Kasumi-1 (cell line): ENCODE measurements at places on chromosomes 2 and 18.

DNA sequence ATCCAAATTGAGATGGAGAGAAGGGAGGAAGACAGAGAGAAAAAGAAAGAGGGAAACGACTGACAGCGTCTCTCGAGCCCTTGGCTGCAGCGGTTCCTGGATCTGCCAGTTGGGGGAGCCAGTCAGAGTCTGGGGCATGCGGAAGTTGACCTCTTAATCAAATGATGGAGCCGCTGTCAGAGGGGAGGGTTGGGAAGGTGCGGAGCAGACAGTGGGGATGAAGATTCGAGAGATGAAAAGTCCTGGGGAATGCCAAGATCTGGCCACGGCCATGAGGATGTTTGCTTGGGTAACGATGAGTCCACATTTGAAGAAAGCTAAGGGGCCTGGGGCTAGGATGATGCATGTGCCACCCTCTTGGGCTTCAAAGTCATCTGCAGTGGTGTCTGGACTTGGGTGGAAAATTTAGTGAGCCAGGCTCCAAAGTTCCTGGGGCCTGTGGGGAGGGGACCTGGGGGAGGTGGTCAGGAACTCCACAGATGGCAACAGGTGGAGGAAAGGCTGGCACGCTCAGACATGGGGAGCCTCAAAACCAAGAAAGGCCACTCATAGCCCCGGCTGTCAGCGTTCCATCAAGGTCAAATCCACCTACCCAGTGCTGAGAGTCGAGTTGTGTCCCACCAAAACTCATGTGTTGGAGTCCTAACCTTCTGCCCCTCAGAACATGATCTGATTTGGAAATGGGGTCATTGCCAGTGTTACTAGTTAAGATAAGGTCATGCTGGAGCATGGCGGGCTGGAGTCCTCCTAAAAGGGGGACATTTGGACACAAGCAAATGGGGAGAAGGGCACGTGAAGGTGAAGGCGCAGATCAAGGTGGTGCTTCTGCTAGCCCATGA lies 200.1 kb downstream of the NDUFA10 start:
- DNase-seq, result no peak

GRCh38 chr2:147818741-147819140 lies 26.1 kb upstream of the ACVR2A start:
- no peak for DNase-seq

DNA sequence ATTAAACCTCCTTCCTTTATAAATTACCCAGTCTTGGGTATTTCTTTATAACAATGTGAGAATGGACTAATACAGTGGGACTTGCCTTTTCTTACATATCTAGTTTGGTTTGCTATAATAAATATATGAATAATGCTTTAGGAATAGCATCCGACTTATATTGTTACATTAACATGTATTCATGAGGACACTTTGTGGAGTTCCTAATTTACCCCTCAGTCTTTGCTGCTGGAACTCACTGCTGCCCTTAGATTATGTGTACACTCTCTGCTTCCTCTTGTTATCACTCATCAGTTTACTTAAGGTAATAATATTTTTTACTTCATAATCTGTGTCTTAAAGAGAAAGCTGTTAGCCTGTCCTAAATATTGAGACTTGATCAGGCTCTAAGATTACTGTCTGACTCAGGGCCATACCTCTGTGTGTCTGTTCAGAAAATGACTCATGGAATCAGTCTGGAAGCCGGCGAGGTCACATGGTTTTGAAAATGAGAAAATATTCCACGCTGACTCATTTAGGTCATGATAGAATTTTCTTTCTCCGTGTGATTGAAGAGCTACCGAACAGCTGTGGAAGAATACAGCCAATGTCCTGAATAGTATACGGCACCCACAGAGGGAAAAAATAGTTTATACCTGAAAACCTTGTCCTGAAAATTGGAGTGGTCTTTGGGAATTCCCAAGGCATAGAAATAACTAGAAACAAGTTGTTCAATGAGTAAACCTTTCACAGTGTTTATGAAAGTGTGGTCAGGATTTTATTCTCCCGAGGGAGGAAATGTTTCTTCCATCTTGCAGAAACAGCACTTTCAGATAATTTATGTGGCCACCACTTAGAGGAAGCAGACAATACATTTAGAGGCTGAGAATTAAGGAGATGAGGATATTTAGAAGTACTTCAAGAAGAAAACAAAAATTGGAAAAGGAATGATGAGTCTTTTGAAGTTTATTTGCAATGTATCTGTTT lies 156.4 kb downstream of the DSEL start:
- no peak for DNase-seq

DNA sequence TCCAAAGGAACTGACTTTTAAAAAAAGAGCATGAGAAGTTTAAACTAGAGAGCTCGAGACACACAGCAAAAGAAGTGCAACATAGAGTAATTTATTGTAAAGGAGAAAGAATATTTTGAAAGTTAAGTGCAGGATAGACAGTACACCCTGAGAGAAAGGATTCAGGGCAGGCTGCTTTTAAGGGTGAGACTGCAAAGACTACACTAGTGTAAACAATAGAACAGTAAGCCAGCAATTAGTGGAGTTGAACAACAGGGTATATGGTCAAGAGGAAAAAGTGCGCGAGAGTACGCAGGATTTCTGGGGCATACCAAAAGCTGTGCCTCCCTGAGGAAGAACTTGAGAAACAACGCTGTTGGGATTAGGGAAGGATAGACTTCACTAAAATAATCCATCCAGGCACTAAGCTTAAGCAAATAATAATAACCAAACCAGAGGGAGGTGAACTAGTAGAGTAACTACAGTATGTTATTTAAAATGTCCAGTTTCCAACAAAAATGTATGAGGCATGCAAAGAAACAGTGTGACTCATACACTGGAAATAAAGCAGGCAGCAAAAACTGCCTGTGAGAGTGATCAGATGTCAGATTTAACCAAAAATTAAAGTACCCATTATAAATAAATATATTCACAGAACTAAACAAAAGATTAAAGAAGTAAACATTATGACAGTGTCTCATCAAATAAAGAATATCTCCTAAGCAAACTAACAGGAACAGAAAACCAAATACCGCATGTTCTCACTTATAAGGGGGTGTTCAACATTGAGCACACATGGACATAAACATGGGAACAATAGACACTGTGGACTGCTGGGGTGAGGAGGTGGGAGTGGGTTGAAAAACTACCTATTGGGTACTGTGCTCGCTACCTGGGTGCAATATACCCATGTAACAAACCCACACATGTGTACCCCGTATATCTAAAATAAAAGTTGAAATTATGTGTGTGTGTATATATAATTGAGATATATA lies 40.5 kb upstream of the EMILIN2 start:
- no peak for DNase-seq

DNA sequence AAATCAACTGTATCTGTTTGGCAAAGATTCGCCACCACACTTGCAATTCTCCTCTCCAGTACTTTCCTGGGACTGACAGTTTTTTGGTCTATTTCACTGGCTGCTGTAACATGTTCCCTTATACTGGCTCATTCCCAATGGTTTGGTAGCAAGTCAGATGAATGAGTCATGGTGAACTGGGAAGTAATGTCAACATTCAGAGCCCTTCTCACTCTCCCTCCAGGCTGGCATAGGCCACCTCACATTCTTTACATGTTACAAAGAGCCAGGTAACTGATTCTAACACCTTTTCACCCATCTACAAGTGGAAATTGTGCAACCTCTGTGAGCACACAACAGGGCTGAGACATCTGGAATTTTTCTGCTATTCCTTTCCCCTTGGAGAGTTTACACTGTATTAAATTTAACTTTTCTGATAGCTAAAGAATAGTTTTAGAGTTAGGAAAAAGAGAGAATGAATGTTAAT lies 111.3 kb upstream of the TLK1 start:
- peak; percentile 39 for DNase-seq

GRCh38 chr2:19574778-19575260 lies 216.4 kb upstream of the OSR1 start:
- no peak for DNase-seq

- no peak for DNase-seq
These were observed 117.6 kb downstream of the MCFD2 start for GRCh38 chr2:46798041-46798440.

- DNase-seq, result peak; percentile 47
These were observed 10.1 kb downstream of the TWIST2 start for GRCh38 chr2:238857959-238858358.

GRCh38 chr2:39851651-39852110 lies 72.6 kb upstream of the THUMPD2 start:
- DNase-seq, result peak; percentile 43

- no peak for DNase-seq
These were observed 660.1 kb downstream of the ADCYAP1 start for GRCh38 chr18:1564793-1565192.

- peak; percentile 83 for DNase-seq
These were observed at the start of gene SLC35F5 for GRCh38 chr2:113756355-113757137. Gene SLC35F5 (minus strand): TSS chr2:113756642. CDS start chr2:113756409, 233 bp downstream.

- DNase-seq, result peak; percentile 61
These were observed 564 bp downstream of the GCC2 start for GRCh38 chr2:108449410-108450130.

GRCh38 chr2:31212659-31213600 lies 4.4 kb downstream of the CAPN14 start:
- DNase-seq, result no peak

- no peak for DNase-seq
These were observed 48.7 kb upstream of the KCNF1 start for GRCh38 chr2:10863047-10863446.

- peak; percentile 24 for DNase-seq
These were observed 187.2 kb upstream of the FANCL start for GRCh38 chr2:58428096-58429013.

- peak; percentile 92 for DNase-seq
These were observed 123.5 kb upstream of the LGALSL start for GRCh38 chr2:64330281-64331113.

DNA sequence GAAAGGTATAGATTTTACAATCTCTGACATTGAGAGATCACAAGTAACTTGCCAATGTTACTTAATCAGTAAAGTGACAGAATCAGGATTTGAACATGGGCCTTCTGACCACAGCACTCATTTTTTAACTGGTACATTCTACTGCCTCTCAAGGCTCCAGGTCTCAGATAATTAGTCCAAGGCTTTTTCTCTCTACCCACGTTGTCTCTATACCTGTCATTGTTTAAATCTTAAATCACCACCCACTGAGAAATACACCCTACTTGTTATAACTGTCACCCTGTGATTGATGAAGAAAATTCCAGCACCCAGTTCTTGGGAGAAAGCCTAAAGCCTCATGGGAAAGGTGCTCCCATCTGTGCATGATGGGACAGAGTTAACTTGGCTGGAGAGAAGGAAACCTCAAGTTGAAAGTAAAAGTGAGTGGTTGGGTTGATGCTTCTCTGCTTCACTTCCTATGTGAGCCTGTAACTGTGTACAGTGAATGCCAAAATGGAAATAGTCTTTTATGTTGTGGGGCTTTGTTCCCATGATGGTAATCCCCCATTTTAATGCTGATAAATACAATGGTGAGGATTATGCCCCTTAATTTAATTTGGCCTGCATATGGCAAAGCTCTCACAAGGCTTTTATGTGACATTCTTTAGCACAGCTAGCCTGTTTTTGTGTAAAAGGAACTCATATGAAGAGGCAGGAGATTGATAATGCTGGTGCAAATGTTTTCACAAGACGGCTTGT lies 190.1 kb upstream of the SP5 start:
- no peak for DNase-seq

DNA sequence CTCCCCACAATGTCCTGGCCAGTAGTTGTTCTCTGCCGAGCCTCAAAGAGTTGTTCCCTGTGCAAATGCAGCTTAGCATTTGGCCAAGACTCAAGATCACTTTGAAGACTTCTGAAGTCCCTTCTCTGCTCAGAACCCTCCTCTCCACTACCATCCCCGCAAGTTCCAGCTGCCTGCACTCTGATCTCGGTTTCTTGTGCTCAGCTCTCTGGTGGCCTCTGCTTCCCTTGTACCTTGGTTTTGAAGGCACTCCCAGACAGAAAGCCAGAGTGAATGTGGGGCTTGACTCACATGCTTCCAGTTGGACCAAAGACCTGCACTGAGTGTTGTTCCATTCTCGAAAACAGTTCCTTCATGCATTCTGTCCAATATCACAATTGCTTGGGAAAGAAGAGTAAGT lies 28.6 kb downstream of the CRACDL start:
- no peak for DNase-seq

DNA sequence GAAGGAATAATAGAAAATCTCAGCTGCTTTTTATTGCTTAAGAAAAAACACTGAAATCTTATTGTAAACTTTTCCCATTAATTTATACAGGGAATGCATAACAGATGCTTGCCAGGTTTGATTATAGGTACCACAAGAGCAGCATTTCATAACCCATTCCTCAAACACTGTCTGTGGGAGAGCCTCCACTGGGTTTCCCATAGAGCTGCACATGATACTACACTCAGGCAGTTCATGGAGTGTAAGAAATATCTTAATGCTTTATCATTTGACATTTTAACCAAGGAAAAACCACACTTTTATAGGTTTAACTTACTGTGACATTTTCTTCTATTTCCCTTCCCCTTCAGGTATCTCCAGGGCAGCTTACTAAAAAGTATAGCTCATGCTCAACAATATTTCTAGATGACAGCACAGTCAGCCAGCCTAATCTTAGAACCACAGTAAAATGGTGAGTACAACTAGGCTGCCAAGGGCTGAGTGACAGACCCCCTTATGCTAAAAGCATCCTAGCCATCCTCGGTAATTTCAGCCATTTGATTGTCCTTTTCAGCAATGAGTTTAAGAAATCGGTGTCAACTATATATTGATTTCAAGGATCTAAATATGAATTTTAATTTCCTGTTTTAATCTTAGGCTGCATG lies 22.3 kb downstream of the CCNYL1 start:
- DNase-seq, result no peak

GRCh38 chr2:58449286-58450010 lies 208.3 kb upstream of the FANCL start:
- no peak for DNase-seq

DNA sequence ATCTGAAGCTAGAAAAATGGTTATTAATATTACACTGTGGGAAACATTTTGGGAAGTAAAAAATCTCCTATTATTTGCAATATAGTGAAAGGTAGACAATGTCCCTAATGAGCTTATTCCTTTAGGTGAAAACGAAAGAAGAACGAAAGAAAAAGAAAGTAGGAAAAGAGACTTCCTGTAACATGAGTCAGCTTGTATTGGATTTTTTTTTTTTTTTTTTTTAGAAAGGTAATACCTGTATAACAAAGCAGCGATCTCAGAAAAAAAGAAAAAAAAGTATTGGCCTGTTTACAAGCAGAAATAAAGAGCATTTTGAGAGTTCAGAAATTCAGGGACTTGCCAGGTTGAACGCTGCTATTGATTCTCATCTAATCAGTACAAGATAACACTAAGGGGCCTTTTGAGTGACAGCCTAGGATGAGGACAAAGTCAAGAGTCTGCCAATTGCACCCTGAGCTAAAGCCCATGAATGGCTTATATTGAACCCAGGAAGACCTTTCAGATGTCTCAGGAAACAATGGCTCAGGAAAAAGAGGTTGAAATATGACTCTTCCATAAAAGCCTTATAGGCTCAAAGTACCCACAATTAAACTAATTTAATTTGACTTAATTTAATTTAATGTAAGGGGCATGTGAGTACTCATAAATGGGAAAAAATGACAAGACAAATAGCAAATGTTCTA lies 615.6 kb upstream of the CDH2 start:
- DNase-seq, result no peak
